Left ventricle myocardium inferior (tissue), 1 donor: ENCODE measurements at places on chromosomes 5 and 9. TPM values are rescaled to one million over a fixed set of nuclear protein-coding genes. Genes with fewer than 3 reads are reported as not detected.

DNA sequence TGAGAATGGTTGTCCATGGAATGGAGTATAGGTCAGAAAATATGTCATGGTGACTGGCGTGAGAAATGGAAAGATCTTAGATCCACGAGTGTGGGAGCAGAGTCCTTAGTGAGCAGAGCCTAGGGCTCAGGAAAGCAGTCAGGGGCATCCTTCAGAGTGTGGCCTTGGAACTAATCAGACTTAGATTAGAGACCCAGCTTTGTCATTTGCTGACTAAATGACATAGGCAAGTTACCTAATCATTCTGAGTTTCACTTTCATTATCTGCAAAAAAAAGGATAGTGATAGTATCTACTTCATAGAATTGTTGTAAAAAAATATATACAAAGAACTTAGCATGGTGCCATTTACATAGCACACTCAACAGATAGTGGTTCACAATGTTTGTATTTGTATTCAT, 24.3 kb upstream of the SLIT3 start:
- DNase-seq: no peak

DNA sequence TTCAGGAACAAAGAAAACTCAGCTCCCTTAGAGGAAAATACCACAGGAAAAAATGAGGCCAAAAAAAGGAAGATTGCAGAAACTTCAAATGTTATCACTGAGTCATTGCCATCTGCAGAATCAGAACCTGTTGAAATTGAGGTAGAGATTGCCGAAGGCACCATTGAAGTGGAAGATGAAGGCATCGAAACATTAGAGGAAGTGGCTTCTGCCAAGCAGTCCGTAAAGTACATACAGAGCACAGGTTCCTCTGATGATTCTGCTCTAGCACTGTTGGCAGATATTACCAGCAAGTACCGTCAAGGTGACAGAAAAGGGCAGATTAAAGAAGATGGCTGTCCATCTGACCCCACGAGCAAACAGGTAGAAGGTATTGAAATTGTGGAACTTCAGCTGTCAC, 30.8 kb upstream of the NIM1K start:
- DNase-seq: no peak

- DNase-seq: no peak
These were observed 15.2 kb downstream of the NANS start for GRCh38 chr9:98071737-98072136.

GRCh38 chr5:43920422-43920821, 317.4 kb downstream of the NNT start:
- no peak for DNase-seq

DNA sequence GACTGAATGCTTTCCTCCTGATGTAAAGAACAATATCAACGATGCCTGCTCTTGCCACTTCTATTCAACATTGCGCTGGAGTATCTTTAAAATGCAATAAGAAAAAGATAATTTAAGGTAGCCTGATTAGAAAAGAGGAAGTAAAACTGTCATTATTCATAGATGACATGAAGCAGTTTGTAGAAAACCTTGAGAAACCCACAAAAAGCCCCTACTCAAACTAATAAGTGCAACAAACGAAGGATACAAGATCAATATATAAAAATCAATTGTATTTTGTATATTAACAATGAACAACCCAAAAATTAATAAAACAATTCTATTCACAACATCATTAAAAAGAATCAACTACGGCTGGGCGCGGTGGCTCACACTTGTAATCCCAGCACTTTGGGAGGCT, 76.4 kb upstream of the CKMT2 start:
- no peak for DNase-seq

- no peak for DNase-seq
These were observed 70.8 kb downstream of the HTR4 start for GRCh38 chr5:148583421-148583965.

- DNase-seq: no peak
These were observed 31.8 kb upstream of the PCA3 start for GRCh38 chr9:76732341-76732958.

The FOXD4L6 gene
- total RNA-seq: not detected

The ERCC8 gene
- total RNA-seq: 5.9 TPM

The TEX48 gene
- not detected for total RNA-seq

DNA sequence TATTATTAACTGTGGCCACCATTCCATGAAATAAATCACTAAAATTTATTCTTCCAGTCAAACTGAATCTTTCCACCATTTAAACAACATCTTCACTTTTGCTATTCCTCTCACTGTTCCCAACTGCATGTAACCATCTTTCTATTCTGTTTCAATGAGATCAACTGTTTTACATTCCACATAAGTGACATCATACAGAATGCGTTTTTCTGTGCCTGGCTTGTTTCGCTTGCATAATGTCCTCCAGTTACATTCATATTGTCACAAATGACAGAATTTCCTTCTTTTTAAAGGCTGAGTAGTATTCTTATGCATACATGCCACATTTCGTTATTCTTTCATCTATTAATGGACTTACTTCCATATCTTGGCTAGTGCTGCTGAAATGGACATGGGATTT, 738.2 kb downstream of the SEMA5A start:
- no peak for DNase-seq

The TMEM171 gene
- not detected for total RNA-seq

GRCh38 chr9:34503406-34503805, 19.4 kb downstream of the ENHO start:
- DNase-seq: no peak

- DNase-seq: no peak
These were observed 166.1 kb downstream of the MACROH2A1 start for GRCh38 chr5:135232958-135233357.

- no peak for DNase-seq
These were observed 37.0 kb downstream of the TNFSF8 start for GRCh38 chr9:114893221-114894010.

DNA sequence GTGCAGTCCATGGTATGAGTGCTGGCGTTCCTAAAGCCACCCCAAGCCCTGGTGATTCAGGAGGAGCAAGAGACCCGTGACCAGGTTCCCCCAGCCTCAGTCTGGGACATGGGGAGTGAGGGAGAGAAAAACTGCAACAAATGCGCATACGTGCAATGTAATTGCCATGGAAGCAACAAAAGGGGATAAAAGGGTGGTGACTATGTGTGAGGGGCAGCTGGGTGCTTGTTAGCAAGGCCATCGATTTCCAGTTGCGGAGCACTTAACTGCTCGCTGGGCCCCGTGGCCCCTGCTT, 709 bp upstream of the SH3PXD2B start:
- DNase-seq: no peak

DNA sequence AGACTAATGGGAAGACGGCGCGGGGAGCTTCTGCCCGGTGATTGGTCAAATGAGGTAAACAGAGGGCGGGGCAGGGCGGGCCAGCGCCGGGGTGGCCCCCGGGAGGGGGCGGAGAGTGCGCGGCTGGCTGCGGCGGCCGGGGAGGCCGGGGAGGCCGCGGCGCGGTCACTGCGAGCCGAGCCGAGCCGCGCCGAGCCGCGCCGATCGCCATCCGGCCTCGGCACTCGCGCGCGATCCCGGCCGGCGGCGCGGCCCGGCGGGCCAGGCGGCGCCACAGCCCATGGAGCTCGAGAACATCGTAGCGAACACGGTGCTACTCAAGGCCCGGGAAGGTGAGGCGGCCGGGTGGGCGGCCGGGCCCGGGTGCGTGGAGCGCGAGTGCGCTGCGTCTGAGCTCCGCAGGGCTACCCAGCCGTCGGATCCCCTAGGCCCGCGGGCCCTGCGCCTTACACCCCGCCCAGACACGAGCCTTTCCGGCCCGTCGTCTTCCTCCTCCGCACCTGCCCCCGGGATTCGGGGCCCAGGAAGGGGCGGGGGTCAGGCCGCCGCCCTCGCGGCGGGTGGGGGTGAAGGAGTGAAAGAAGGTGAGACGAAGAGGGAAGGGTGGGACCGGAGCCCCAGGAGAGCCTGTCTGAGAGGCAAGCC, at the start of gene GRK6:
GRK6 (plus strand) TSS at position 111 of the 645 bp plus-strand sequence; CDS start at position 281, 170 bp downstream.
- DNase-seq: peak; percentile 32

The NME5 gene
- total RNA-seq: 4.7 TPM

The NR2F1 gene
- 0.47 TPM for total RNA-seq

DNA sequence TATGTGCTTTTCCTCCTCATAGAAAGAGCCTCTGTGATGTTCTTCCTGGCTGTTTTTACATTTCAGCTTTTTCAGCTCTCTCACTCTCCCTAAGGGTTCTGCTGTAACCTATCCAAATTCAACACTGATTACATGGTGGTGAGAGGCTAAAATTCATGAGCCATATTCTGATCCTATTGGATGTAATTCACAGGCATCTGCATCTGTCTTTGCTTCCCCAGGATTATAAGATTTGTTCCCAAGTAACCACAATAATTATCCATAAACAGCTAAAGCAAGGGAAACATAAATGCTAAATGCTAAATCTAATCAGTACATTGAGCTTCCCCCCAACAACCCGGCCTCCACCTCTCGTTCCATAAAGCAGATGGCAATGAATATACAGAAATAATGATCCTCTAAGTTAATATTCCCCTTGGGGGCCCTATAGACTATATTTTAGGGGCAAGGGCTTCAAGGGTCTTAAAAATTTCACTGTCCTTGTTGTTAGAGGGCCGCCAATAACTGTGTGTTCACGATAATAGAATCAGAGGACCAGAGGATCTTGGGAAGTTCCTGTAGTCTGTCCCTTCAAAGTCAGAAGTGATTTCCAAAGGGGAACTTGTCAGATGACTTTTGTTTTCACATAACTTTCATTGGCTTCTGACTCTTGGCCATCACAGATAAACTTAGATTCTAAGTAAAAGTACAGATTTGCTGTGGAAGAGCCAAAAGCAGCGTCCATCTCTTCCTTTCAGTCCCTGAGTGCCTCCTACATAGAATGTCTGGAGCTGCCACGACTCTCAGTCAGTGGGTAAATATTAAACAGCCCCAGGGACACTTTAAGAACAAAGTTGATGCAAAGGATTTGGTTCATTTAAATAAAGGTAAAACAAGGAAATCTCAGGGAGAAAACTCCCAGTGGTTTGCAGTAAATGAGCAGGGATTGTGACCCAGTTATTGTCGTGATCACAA, 125.6 kb downstream of the ALDH1A1 start:
- DNase-seq: no peak

The ROR2 gene
- total RNA-seq: 0.74 TPM

- DNase-seq: no peak
These were observed 9.8 kb downstream of the SLC31A2 start for GRCh38 chr9:113160571-113160970.

DNA sequence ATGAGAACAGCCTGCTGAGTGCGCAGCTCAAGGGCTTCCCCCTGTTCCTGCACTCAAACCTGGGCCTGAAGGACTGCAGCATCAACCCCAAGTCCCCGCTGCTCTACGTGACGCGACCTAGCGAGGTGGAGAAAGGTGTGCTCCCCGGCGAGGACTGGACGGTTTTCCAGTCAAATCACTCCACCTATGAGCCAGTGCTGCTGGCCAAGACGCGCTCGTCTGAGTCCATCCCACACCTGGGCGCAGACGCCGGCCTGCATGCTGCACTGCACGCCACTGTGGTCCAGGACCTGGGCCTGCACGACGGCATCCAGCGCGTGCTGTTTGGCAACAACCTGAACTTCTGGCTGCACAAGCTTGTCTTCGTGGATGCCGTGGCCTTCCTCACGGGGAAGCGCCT, 19.9 kb downstream of the NDST1 start:
- no peak for DNase-seq

The CCL28 gene
- 0.60 TPM for total RNA-seq

- DNase-seq: no peak
These were observed 22.6 kb upstream of the CTNNAL1 start for GRCh38 chr9:109035684-109036423.

GRCh38 chr5:33891788-33892619, at the start of gene ADAMTS12:
Gene ADAMTS12 (minus strand): TSS chr5:33891990. CDS start chr5:33891856, 134 bp downstream.
- DNase-seq: peak; percentile 62

- DNase-seq: no peak
These were observed 53.2 kb downstream of the NSG2 start for GRCh38 chr5:174098694-174099093.

DNA sequence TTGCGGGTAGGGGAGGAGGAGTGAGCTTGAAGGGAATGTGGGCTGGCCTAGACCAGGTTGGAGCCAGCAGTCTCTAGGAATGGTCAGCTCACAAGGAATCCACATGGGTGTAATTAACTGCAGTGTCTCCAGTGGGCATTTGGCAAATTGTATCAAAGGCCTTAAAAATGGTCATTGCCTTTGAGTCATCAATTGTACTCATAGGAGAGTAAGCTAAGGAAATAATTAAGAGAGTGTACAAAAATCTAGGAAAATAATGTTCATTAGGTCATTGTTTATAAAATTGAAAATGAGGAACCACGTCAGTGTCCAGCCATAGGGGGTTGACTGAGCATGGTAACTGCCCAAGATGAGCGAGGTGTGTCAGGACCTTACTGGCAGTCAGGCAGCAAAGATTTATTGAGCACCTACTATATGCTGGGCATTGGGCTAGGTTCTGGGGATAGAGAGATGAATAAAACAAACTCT, 29.8 kb upstream of the RPL26L1 start:
- no peak for DNase-seq

- DNase-seq: peak; percentile 36
These were observed at the start of gene FAM221B for GRCh38 chr9:35828716-35829083. Gene FAM221B (minus strand): TSS chr9:35828732. CDS start chr9:35826161, 2,571 bp downstream.

- no peak for DNase-seq
These were observed 12.0 kb upstream of the C9 start for GRCh38 chr5:39376293-39376714.

DNA sequence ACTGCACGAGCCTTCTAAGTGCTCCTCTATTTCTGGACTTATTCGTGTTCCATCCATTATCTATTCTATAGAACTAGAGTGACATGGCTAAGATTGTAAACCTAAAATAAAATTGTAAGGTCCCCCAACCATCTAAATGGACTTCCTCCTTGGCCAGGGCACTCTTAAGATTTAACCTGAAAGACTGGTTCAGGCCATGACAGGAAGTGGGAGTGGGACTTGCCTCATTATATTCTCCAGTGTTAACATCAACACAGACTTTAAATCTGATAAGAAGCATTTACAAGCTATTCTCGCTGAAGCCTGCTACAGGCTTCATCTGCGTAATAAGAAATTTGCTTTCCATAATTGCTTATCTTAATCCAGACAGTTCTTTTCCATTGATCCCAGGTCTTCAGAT, 117.0 kb downstream of the SSBP2 start:
- DNase-seq: no peak

GRCh38 chr9:136625101-136626065, 37.3 kb upstream of the EGFL7 start:
- peak; percentile 93 for DNase-seq

- no peak for DNase-seq
These were observed 31.1 kb upstream of the CCDC180 start for GRCh38 chr9:97276310-97276852.

DNA sequence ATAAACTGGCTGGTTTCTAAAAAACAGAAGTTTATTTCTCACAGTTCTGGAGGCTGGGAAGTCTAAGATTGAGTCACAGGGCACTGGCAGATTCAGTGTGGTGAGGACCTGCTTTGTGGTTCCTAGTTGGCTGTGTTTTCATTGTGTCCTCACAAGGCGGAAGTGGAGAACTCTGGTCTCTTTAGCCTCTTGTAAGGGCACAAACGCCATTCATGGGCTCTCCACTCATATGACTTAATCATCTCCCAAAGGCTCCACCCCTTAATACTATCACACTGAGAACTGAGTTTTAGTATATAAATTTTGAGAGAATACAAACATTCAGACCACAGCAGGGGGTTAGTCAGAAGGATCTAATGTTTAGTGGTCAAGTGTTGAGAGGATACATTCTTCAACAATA, 208.2 kb downstream of the SEC61B start:
- DNase-seq: no peak

The TXN gene
- total RNA-seq: 51.4 TPM
